ENCODE measurements at places on chromosomes 11 and 22.

- H3K36me3 ChIP-seq = no peaks in the 10 kb centered on the region
- peaks cover 16% of the 10 kb centered on the region for H3K4me1 ChIP-seq
- peak overlapping the region; percentile 14 for H3K27ac ChIP-seq
- DNase-seq = peak; percentile 34
- peak overlapping the region; percentile 53 for H3K4me3 ChIP-seq
- no peaks in the 10 kb centered on the region for H3K27me3 ChIP-seq
Measured at GRCh38 chr22:19756288-19757128, 4.1 kb upstream of the TBX1 start.

DNA sequence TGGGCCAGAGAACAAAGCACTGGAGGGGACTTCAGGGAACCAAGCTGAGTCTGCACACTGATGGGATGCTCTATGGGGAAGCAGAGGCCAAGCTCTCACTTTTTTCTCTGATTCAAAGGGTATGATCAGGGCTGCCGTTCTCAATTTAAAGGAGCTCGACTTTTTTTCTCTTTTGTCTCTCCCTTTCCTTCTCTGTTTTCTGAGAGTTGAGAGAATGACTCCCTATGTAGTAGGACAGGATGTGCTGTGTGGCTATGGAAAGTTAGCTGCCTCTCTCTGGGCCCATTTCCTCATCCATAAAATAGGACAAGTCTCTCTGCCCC is 7.9 kb downstream of the ADORA2A start:
- no peaks in the 10 kb centered on the region for H3K27me3 ChIP-seq
- peaks cover 14% of the 10 kb centered on the region for H3K4me1 ChIP-seq
- DNase-seq = no peak
- H3K27ac ChIP-seq = no peak overlapping the region
- H3K36me3 ChIP-seq = no peaks in the 10 kb centered on the region

GRCh38 chr22:27603800-27604144 is 197.8 kb downstream of the MN1 start:
- H3K27ac ChIP-seq = no peak overlapping the region
- H3K4me1 ChIP-seq = no peaks in the 10 kb centered on the region
- H3K36me3 ChIP-seq = no peaks in the 10 kb centered on the region
- no peak overlapping the region for H3K4me3 ChIP-seq

GRCh38 chr22:22487869-22488597 is 20.5 kb downstream of the ZNF280B start:
- H3K36me3 ChIP-seq = peaks cover 21% of the 10 kb centered on the region
- H3K27me3 ChIP-seq = no peaks in the 10 kb centered on the region
- no peak overlapping the region for H3K27ac ChIP-seq
- no peaks in the 10 kb centered on the region for H3K4me1 ChIP-seq
- no peak overlapping the region for H3K4me3 ChIP-seq
- DNase-seq = no peak

GRCh38 chr11:33320016-33320813 is 63.0 kb downstream of the HIPK3 start:
- no peaks in the 10 kb centered on the region for H3K4me1 ChIP-seq
- H3K27me3 ChIP-seq = no peaks in the 10 kb centered on the region
- no peak for DNase-seq
- no peak overlapping the region for H3K27ac ChIP-seq
- H3K4me3 ChIP-seq = no peak overlapping the region
- no peaks in the 10 kb centered on the region for H3K36me3 ChIP-seq

DNA sequence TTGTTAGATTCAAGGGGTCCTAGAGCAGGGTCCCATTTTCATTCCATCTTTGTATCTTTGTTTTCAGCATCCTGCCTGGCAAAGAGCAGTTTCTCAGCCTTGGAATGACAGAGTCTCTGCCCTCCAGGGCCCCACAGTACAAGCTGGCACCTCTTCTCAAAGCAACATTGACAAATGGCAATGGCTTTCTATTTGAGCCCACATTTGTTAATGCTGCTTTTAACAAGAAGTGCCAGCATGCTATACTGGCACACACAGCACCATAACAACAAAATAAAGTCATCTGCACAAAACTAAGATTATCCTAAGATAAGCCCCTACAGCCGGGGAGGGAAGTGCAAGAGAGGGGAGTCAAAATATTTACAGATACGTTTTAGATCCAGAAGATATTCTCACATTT is 309.7 kb upstream of the C11orf87 start:
- no peak for DNase-seq
- H3K36me3 ChIP-seq = no peaks in the 10 kb centered on the region
- H3K27me3 ChIP-seq = no peaks in the 10 kb centered on the region
- H3K27ac ChIP-seq = no peak overlapping the region
- no peak overlapping the region for H3K4me3 ChIP-seq
- H3K4me1 ChIP-seq = no peaks in the 10 kb centered on the region

DNA sequence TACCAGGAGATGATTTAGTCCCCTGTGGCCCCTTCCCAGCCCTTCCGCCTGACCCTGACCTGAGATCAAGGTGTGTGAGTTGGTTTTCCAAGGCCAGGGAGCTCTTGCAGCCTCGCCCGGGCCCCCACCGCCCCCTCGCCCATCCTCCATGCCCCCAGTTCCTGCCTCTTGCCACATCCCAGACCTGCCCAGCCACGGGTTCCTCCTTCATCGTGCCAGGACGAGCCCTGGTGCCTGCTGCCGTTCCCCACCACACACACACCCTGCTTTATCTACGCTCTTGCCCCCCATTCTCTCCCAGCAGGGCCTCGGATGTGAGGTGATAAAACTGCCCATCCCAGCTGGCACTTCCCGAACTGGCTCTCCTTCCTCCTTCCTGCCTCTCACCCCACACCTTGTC is 1.4 kb upstream of the LIF start:
- no peaks in the 10 kb centered on the region for H3K27me3 ChIP-seq
- H3K4me3 ChIP-seq = no peak overlapping the region
- no peak for DNase-seq

- no peak overlapping the region for H3K27ac ChIP-seq
- H3K4me1 ChIP-seq = no peaks in the 10 kb centered on the region
- no peaks in the 10 kb centered on the region for H3K27me3 ChIP-seq
- no peak for DNase-seq
Measured at GRCh38 chr22:10741210-10741609, 4786.8 kb upstream of the OR11H1 start.

- H3K4me3 ChIP-seq = no peak overlapping the region
- H3K27me3 ChIP-seq = no peaks in the 10 kb centered on the region
- H3K27ac ChIP-seq = no peak overlapping the region
- H3K36me3 ChIP-seq = no peaks in the 10 kb centered on the region
- H3K4me1 ChIP-seq = peaks cover 8% of the 10 kb centered on the region
Measured at GRCh38 chr22:31127181-31127772, 4.5 kb downstream of the INPP5J start.

DNA sequence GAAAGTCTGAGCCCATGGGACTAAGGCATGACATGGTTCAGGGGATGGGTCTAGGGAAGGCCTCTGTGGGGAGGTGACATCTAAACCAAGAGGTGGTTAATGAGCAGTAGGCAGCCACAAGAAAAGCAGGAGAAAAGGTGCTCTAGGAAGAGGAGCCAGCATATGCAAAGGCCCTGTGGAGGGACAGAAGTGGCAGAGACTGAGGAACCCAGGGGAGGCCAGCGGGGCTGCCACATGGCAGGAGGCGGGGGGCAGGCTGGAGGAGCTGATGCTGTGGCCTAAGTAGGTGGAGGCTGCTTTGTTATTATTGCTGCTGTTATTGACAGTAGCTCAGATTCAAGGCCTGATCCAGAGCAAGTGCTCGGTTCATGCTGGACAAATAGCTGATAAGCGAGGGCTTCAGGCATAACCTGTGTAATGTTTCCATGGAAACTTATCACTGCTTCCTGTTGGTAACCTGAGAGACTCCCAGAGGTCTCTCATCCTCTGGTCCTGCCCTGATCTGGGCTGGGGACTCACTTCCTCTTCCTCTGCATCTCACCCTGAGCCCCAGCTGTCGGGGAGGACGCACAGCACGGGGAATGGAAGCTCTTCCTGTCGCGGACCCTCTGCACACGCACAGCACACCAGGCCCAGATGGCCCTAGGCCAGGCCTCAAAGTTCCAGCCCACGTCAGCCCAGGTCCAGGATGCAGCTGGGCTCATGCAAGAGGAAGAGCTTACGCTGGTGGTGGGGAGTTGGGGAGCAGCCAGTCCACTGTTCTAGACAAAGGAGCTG is 75.2 kb upstream of the TP53I11 start:
- H3K27me3 ChIP-seq = peaks cover 7% of the 10 kb centered on the region
- H3K27ac ChIP-seq = no peak overlapping the region
- no peak for DNase-seq
- no peaks in the 10 kb centered on the region for H3K36me3 ChIP-seq
- no peak overlapping the region for H3K4me3 ChIP-seq
- H3K4me1 ChIP-seq = no peaks in the 10 kb centered on the region

GRCh38 chr22:36765943-36766450 is 9.9 kb downstream of the IFT27 start:
- H3K27ac ChIP-seq = no peak overlapping the region
- H3K36me3 ChIP-seq = no peaks in the 10 kb centered on the region
- H3K27me3 ChIP-seq = no peaks in the 10 kb centered on the region

- peaks cover 21% of the 10 kb centered on the region for H3K36me3 ChIP-seq
- H3K4me3 ChIP-seq = peak overlapping the region; percentile 90
- peak overlapping the region; percentile 96 for H3K27ac ChIP-seq
- no peaks in the 10 kb centered on the region for H3K27me3 ChIP-seq
- peaks cover 23% of the 10 kb centered on the region for H3K4me1 ChIP-seq
Measured at GRCh38 chr11:833114-833791, 501 bp downstream of the CD151 start.

DNA sequence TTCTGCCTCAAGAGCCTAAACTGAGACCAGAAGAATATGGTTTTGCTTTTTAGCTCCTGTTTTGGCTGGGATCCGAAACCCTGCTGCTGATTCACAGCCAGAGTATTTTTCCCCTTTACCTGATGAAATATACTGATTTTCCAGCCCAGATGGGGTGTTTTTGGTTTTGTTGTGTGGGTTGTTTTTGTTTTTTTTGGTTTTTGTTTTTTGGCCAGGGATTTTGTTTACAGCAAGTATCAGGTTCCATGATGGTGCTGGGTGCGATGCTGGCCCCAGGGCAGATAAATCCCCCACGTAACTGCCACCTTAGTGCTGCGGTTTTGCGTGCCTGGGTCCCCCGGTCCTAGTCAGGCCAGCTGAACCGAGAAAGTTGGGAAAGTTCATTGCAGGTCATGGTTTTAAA is 103.7 kb downstream of the ZBTB16 start:
- peaks cover 24% of the 10 kb centered on the region for H3K4me1 ChIP-seq
- H3K4me3 ChIP-seq = no peak overlapping the region
- peaks cover 76% of the 10 kb centered on the region for H3K27me3 ChIP-seq
- H3K36me3 ChIP-seq = no peaks in the 10 kb centered on the region
- no peak for DNase-seq
- H3K27ac ChIP-seq = no peak overlapping the region

- no peak overlapping the region for H3K4me3 ChIP-seq
- no peak overlapping the region for H3K27ac ChIP-seq
- no peak for DNase-seq
- peaks cover 7% of the 10 kb centered on the region for H3K4me1 ChIP-seq
- H3K27me3 ChIP-seq = no peaks in the 10 kb centered on the region
- no peaks in the 10 kb centered on the region for H3K36me3 ChIP-seq
Measured at GRCh38 chr11:76369406-76369805, 11.5 kb downstream of the THAP12 start.

- no peaks in the 10 kb centered on the region for H3K36me3 ChIP-seq
- no peak overlapping the region for H3K27ac ChIP-seq
- no peak for DNase-seq
- no peak overlapping the region for H3K4me3 ChIP-seq
- no peaks in the 10 kb centered on the region for H3K4me1 ChIP-seq
Measured at GRCh38 chr11:117795638-117796455, 1.2 kb downstream of the DSCAML1 start.

DNA sequence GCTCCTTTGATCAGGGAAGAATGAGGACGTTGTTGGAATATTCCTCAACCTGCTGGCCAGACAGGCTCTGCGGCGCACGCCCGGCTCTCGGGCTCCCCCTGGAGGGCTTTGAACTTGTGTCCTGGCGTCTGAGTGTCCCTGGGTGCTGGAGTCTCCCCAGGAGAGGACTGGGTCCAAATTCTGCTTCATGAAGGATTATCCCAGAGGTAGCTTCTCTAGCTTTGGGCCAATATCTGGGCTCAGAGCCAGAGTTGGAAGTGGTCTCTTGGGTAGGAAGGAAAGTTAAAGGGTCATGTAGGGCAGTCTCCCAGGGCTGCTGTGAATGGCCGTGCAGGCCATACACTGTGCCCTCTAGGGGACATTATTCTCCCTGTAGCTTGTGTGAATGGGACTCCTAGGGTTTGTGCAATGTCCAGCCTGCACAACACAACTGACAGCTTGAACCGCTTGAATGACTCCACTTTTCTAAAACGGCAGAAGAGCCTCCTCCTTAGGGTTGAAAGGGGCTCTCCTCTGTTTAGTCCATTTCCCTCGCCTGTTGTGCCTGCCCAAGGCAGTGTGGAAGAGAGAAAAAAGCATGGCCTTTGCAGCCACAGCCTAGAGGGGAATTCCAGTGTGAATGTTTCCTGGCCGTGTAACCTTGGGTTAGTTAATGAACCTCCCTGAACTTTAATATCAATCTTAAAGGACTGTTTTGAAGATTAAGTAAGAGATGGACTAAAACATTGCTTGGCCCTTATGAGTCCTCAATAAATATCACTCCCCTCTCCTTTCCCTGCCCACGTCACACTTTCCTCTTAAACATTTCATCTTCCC is 111.2 kb upstream of the THY1 start:
- H3K27ac ChIP-seq = no peak overlapping the region
- H3K4me1 ChIP-seq = peaks cover 6% of the 10 kb centered on the region
- H3K4me3 ChIP-seq = no peak overlapping the region

DNA sequence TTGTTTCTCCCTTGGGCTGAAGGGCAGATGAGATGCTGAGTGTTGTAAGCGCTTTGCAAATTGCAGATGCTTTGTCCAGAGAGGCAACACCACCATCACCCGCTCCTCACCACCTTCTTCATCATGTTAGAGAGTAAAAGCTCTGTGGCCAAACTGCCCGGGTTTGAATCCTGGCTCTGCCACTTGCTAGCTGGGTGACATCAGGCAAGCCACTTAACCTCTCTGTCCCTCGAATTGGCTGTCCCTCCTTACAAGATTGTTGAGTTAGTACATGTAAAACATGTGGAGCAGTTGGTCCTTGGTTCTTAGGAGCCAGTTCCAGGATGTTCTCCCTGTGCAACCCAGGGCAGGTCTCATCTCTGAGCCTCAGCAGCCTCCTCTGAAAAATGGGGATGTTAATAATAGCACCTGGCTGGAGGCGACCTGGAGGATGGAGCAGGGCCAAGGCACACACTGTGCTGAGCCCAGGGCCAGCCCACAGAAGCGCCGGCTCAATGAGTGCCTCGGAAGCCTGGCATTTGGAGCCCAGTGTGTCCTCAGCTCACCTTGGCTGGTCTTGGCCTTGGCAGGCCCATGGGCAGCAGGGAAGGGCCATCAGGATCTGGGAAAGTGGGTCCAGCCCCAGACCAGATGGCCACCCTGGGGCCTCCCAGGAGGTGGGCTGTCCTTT is 10.5 kb downstream of the C11orf86 start:
- H3K27ac ChIP-seq = peak overlapping the region; percentile 29
- no peaks in the 10 kb centered on the region for H3K27me3 ChIP-seq
- no peak overlapping the region for H3K4me3 ChIP-seq
- H3K36me3 ChIP-seq = no peaks in the 10 kb centered on the region
- peaks cover 71% of the 10 kb centered on the region for H3K4me1 ChIP-seq

- H3K27me3 ChIP-seq = no peaks in the 10 kb centered on the region
- H3K4me3 ChIP-seq = no peak overlapping the region
- no peak for DNase-seq
- no peaks in the 10 kb centered on the region for H3K36me3 ChIP-seq
- no peaks in the 10 kb centered on the region for H3K4me1 ChIP-seq
Measured at GRCh38 chr11:1194977-1195681, 27.7 kb upstream of the MUC5B start.

GRCh38 chr22:19656541-19657251 is 57.6 kb upstream of the SEPTIN5 start:
- DNase-seq = no peak
- no peak overlapping the region for H3K27ac ChIP-seq
- no peaks in the 10 kb centered on the region for H3K36me3 ChIP-seq
- no peaks in the 10 kb centered on the region for H3K4me1 ChIP-seq
- no peaks in the 10 kb centered on the region for H3K27me3 ChIP-seq
- H3K4me3 ChIP-seq = no peak overlapping the region
